ENCODE measurements at places on chromosomes 1 and 21.

DNA sequence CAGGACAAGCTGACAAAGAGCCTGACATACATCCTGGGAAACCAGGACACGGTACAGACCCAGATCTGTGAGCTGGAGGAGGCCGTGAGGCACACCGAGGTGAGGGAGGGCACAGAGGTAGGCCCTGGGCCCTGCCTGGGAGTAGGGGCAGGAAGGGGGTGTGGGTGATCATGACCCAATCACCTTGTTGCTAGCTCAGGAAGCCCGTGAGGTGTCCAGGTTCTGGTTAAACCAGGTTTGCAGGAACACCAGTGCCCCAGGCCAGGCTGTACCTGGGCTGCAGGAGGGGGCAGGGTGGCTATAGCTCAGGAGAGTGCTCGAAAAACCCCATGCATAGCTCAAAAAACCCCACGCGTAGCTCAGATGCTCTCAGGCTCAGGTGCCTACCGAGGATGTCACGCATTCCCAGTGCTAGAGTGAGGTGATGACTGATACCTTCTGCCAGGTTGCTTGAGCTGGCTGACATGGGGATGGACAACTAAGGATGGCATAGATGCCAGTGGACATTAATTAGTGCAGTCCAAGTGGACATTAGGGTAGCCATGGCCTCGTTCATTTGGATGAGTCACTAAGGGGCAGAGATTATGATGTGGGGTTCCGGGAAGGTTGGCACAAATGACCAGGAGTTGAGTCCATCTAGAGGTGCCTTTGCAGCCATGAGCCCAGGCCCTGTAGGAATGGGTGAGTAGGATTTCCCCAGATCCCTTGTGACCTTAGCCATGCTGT, 3.7 kb downstream of the TRIM46 start:
- DNase-seq, result no peak

DNA sequence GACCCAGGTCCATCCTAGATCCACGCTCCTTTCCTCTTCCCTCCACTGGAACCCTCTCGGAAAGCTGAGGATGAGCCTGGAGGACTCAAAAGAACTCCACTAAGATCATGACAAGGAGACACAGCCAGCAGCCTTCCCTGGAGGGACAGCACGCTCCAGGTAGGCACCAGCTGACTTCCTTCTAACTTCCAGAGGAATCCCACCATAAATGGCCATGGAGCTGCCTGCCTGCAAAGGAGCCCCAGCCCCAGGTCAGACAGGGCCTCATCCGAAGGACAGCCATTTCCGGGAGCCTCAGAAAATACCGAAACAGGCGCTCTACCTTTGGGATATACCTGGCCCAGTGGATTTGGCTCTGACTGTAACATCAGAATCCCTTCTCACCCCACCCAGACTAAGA, 4.1 kb downstream of the SH3BP5L start:
- DNase-seq, result no peak

- DNase-seq, result no peak
Observed at GRCh38 chr1:8025671-8026144, 401 bp downstream of the ERRFI1 start.

- no peak for DNase-seq
Observed at GRCh38 chr1:67726224-67726623, 41.2 kb downstream of the GADD45A start.

DNA sequence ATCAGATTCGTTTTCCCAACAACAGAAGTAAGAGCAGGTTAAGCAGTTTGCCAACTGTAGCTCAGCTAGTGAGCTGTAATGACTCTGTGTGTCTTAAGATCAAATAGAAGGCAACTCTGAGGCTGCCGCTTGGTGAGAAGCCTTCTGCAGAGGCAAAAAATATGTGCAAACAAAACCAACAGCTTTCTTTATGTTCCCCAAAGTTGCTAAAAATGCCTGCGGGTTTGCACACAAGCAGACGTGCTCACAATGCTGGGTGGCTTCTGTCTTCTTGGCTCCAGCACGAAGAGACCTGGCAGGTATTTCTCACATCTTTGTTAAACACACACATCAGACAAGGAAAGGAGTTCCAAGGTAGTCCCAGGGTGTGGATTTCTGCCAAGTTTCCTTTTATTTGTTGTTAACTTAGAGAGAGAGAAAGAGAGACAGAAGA, 158.9 kb upstream of the JUN start:
- peak; percentile 28 for DNase-seq

- no peak for DNase-seq
Observed at GRCh38 chr21:43667191-43667904, 8.0 kb downstream of the RRP1B start.

- no peak for DNase-seq
Observed at GRCh38 chr1:219771080-219771479, 157.3 kb downstream of the SLC30A10 start.

DNA sequence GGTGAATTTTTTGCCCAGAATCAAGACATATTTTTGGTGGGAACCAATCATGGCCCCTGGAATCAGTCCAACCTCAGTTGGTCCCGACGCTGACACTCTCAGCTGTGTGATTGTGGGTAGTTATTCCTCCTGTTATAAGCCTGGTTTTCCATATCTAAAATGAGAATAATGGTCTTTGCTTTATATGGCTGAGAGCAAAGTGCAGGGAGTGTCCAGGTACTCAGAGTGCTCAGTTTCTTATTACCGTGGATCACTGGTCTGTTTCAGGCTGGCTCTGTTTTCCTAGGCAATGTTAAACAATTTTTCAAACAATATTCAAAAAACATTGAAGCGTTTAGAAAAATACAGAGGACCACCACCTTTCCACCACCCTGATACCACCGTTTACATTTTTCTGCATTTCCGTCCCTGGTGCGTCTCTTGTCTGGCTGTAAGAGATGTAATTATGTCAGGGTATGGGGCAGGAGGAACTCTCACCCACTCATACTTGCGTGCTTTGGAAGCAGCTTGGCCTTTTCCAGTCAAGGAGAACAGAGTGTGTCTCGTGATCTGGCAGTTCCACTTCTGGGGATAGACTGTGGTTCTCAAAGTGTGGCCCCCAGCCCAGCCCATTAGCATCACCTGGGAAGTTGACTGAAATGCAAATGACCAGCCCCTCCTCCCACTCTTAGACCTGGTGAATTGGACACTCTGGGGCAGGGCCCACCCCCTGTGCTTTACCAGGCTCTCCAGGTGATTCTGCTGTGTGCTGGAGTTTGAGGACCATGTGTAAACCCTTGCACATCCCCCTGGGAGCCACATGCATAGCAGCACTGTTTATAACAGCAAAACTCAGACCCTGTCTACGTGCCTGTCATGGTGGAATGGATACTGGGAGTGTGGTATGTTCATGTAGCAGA, 6.8 kb downstream of the MX1 start:
- no peak for DNase-seq

DNA sequence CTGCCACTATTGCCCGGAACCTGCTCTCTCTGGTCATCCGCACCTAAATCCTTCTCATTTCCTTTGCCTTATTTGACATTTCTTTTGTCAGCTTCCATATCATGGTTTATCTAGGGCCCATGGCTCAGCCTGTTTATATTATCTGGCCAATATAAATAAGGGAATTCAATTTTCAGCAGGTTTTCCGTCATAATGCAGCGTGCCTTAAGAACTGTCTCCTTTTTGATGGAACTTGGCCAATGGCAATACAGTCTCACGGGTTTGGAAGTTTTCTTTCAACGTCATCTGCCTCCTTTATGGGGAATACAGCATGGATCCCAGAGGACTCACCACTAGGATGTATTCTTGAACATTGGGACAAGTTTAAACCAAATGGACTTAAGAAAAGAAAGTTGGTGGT, 77.8 kb upstream of the KIAA0040 start:
- DNase-seq, result no peak

- DNase-seq, result peak; percentile 30
Observed at GRCh38 chr1:226061841-226062557, 517 bp upstream of the H3-3A start.

DNA sequence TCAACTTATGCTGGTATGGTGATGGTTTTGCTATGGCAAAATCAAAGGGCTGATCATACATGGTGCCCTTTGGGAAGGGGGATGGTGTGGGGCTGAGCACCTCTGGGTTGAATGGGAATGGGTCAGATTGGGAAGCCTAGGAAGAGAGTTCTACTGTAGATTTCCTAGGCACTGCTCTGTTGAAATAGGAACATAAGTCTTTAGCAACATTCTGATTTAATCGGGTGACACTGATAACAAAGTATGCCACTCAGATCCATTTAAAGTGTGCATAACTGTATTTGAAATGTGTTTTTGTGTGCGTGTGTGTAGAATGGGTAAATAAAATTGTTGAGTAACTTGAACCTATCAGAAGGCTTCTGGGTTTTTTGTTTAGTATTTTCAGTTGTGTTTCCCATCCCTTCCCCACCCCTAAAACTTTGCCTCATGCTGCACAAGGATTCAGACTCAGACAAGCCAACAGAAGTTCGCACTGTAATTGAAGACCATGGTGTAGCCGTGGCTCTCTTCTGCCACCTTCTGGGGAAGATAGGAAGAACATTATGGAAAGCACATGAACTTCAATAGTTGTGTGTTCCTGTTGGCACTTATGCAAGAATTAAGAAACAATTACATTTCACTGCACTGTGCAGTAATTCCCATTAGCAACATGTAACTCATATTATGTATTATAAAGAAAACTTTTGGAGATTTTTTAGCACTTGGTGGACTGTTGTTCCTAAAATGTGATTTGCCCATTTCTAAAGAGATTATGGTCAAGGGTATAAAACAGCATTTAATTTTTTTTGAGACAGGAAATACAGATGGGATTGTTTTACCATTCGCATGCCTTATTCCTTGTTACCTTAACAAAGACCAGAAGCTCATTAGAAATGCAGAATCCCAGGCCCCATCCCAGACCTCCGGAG, 10.9 kb upstream of the C4BPB start:
- peak; percentile 69 for DNase-seq

DNA sequence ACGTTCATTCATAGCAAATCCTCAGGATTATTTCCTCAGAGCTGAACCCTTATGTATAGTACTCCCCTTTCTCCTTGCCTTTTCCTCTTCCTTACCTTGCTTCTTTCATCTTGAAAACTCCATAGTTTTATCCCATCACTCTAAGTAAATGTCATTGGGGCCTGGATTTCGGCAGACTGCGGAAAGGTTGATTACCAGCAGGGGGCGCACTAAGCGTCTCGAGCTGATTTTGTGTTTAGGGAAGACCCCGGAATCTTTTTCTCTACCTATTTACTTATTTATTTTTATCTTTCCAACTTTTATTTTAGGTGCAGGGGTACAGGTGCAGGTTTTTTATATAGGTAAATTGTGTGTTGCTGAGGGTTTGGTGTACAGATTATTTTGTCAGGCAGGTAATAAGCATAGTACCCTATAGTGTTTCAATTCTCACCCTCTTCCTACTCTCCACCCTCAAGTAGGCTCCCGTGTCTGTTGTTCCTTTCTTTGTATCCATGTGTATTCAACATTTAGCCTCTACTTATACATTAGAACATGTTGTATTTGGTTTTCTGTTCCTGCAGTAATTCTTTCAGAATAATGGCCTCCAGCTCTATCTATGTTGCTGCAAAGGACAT, 11.4 kb upstream of the MTARC1 start:
- DNase-seq, result peak; percentile 6

DNA sequence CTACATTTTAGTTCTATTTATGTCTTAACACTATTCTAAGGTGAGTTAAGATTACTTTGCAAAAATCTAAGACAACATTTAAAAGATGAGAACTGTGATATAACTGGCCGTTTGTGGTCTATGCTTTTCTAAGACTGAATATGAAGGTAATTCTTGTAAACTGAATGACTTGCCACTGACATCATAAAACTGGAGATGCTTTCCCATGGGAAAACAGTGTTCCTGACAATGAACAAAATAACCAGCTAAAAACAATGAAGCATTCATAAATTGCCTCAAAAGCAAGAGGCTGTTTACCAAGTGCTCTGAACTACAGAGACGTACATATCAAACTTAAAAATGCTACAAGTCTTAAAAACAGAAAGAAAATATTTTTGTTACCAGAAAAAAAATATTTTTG, 54.7 kb downstream of the APP start:
- no peak for DNase-seq

DNA sequence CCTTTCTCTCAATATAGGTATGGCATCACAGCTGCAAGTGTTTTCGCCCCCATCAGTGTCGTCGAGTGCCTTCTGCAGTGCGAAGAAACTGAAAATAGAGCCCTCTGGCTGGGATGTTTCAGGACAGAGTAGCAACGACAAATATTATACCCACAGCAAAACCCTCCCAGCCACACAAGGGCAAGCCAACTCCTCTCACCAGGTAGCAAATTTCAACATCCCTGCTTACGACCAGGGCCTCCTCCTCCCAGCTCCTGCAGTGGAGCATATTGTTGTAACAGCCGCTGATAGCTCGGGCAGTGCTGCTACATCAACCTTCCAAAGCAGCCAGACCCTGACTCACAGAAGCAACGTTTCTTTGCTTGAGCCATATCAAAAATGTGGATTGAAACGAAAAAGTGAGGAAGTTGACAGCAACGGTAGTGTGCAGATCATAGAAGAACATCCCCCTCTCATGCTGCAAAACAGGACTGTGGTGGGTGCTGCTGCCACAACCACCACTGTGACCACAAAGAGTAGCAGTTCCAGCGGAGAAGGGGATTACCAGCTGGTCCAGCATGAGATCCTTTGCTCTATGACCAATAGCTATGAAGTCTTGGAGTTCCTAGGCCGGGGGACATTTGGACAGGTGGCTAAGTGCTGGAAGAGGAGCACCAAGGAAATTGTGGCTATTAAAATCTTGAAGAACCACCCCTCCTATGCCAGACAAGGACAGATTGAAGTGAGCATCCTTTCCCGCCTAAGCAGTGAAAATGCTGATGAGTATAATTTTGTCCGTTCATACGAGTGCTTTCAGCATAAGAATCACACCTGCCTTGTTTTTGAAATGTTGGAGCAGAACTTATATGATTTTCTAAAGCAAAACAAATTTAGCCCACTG, 11.5 kb downstream of the HIPK1 start:
- DNase-seq, result peak; percentile 36

DNA sequence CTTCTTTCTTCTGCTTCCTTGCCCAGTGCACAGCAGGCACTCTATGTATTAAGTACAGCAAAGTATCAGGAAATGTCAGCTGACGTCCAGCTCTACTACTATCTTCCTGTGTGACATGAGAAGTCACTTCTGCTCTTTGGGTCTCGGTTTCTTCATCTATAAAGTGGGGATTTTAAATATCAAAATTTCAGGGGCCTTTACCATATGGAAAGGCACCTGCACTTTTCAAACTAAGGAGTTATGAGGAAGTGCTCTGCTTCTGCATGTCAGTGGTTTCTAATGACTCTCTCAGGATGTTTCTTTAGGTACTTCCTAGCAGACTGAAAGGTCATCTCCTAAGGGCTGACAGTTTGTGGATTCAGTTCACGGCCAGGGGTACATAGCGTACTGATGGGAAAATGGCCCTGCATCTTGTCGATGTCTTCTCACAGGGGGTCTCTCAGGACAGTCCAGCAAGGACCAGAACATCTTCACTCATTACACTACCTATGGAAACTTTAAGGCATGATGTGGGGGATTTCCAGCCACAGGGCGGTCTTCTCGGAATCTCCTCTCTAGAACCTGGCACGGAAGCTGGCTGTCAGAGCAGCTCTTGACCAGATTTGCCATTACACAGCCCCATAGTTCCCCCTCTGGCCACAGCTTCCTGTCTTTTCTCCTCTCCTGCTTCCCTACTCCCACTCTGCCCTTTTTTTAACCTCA, 42.0 kb upstream of the MTF1 start:
- no peak for DNase-seq

- no peak for DNase-seq
Observed at GRCh38 chr1:18957136-18957521, 653 bp upstream of the IFFO2 start.
